ENCODE measurements at places on chromosomes 6 and 20.
A peak's percentile ranks its signal among the peaks of the same experiment; 100 is the strongest.

- H3K4me3 ChIP-seq: no peak overlapping the region
- peaks cover 7% of the 10 kb centered on the region for H3K4me1 ChIP-seq
- no peak overlapping the region for H3K27ac ChIP-seq
Observed at GRCh38 chr6:42331019-42331418, 113.4 kb upstream of the MRPS10 start.

- H3K4me1 ChIP-seq: peaks cover 33% of the 10 kb centered on the region
- H3K27ac ChIP-seq: peak overlapping the region; percentile 33
- DNase-seq: peak; percentile 56
- H3K27me3 ChIP-seq: peaks cover 43% of the 10 kb centered on the region
Observed at GRCh38 chr20:61192337-61192950, 59.6 kb upstream of the CDH4 start.

- H3K27ac ChIP-seq: no peak overlapping the region
- peaks cover 19% of the 10 kb centered on the region for H3K36me3 ChIP-seq
- peaks cover 33% of the 10 kb centered on the region for H3K4me1 ChIP-seq
Observed at GRCh38 chr6:3740551-3741476, 10.7 kb downstream of the PXDC1 start.

DNA sequence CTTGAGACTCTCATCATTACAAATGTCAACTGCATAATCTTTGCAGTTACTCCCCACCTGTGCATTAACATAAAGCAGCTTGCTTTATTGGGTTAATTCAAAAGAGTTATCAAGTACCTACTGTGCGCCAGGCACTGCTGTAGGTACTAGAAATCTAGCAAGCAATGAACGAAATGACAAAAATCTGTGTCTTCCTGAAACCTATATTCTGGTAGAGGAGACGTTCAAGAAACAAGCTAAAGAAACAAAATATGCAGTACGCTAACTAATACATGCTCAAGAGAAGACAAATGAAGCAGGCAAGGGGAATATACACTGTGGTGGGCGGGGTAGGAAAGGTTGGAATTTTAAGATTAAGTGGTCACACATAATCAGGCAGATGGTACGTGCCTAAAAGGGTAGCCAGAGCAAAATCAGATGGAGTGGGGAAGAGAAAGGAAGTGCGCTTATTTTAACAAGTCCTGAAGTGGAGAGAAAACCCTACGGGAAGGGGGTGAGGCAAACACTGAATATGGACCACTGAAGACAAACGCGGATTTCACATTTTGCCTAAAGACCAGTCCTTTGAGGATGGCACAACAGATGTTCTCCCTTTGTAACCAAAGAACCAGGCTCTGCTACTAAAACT is 1.2 kb downstream of the ELOVL2 start:
- peaks cover 77% of the 10 kb centered on the region for H3K27me3 ChIP-seq
- no peaks in the 10 kb centered on the region for H3K36me3 ChIP-seq
- peaks cover 25% of the 10 kb centered on the region for H3K4me1 ChIP-seq
- H3K27ac ChIP-seq: peak overlapping the region; percentile 3
- H3K4me3 ChIP-seq: peak overlapping the region; percentile 91

DNA sequence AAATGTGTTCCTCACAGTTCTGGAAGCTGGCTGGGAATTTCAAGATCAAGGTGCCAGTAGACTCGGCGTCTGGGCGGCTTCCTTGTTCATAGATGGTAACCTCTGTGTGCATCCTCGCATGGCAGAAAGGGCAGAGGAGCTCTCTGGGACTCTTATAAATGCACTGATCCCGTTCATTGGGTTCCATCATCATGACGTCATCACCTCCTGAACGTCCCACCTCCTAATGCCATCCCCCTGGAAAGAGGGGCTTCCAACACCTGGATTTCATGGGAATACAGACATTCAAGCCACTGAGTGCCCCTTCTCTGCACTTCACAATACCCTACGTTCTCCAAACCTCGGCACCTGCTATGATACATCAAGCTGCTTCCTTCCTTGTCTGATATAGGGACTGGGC is 37.5 kb upstream of the THBS2 start:
- DNase-seq: no peak
- H3K4me1 ChIP-seq: peaks cover 30% of the 10 kb centered on the region
- H3K27me3 ChIP-seq: peaks cover 7% of the 10 kb centered on the region
- H3K4me3 ChIP-seq: no peak overlapping the region
- no peaks in the 10 kb centered on the region for H3K36me3 ChIP-seq
- peak overlapping the region; percentile 16 for H3K27ac ChIP-seq

DNA sequence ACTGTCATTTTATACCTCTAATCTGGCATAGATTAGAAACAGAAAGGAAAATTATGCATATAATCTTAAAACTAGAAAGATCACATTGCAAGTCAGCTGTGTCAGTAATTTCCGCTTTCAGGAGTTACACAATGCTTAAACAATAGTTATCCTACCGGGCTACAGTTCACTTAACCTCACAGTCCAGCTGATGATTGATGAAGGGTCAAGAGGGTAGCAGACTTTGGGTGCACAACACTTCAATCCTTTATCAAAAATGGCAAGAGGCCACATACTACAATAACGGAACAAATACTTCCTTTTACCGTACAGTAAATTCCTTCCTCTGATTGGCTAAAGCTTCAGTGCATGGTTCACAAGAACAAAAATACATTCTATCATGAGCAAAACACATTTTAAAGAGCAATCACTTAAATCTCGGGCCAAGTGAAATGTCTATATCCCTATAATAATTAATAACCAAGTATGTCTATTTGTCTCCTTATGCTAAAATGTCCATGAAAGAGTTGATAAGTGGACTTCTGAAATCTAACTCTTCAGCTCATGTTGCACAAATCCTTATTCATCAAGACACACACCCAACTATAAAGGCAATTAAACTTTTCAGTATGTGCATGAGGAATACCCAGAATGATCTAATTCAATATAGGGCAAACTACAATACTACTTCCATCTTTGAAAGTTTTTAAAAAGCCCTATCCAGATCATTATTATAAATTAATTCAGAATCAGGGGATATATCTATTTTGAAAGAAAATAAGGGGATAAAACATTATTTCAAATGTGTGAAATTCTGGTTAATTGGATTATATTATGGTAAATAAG is 76.8 kb downstream of the HIVEP2 start:
- no peaks in the 10 kb centered on the region for H3K27me3 ChIP-seq
- peak overlapping the region; percentile 16 for H3K27ac ChIP-seq
- H3K4me3 ChIP-seq: no peak overlapping the region
- peaks cover 59% of the 10 kb centered on the region for H3K4me1 ChIP-seq

DNA sequence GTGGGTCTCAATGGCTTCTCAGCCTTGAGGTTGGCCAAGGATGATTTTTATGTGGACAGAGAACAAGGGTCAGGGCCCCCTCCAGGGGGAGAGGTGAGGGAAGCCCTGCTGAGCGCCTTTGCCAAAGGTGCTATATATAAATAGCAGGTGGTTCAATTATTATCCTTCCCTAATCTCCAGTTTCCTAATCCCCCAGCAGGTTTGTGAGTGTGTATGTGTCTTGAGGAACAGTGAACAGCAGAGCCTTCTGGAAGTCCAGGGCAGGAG is 3.2 kb upstream of the SIRPA start:
- peaks cover 58% of the 10 kb centered on the region for H3K4me1 ChIP-seq
- H3K27me3 ChIP-seq: peaks cover 19% of the 10 kb centered on the region
- no peaks in the 10 kb centered on the region for H3K36me3 ChIP-seq
- no peak overlapping the region for H3K27ac ChIP-seq

DNA sequence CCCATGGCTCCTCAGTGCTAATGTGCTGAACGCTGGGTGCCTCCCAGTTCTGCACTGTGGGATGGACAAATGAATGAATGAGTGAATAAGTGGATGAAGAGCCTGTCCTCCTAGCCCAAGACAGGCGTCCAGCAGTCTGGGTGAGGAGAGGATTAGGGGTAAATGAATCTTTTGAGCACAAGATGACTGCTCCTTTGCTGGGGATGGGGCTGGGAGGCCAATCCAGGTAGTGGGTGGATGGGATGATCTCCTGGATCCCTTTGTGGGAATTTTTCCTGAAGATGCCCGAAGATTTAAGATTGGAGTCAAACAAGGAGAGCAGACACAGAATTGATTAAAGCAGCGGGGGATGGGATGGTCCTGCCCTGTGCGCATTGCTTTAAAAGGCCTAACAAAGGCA is 65.3 kb upstream of the MLN start:
- no peak overlapping the region for H3K4me3 ChIP-seq
- peaks cover 45% of the 10 kb centered on the region for H3K4me1 ChIP-seq
- peaks cover 18% of the 10 kb centered on the region for H3K27me3 ChIP-seq
- DNase-seq: no peak

DNA sequence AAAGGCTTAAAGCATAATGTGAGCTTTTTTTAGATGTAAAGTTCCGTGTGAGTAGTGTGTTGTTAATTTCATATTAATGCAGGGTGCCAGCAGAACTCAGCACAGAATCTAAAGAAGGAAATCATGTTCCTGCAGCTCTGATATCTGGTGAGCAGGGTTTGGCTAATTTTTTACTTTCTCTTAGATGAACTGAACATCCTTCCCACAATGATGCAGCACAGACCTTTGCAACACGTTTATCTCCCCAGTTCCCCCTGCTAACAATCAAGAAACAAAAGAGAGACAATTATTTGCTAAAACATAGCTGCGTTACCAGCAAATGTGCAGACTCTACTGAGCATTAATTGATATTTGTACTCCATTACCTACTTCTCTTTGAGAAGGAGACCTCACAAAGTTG is 39.1 kb upstream of the ATXN1 start:
- no peaks in the 10 kb centered on the region for H3K36me3 ChIP-seq
- no peak overlapping the region for H3K4me3 ChIP-seq
- no peak for DNase-seq
- H3K4me1 ChIP-seq: peaks cover 28% of the 10 kb centered on the region
- H3K27ac ChIP-seq: no peak overlapping the region
- H3K27me3 ChIP-seq: peaks cover 33% of the 10 kb centered on the region

- no peak for DNase-seq
- no peaks in the 10 kb centered on the region for H3K27me3 ChIP-seq
- H3K27ac ChIP-seq: peak overlapping the region; percentile 60
Observed at GRCh38 chr6:111291336-111292259, 191.4 kb downstream of the REV3L start.

- no peak for DNase-seq
- H3K4me3 ChIP-seq: no peak overlapping the region
- H3K27me3 ChIP-seq: no peaks in the 10 kb centered on the region
- no peak overlapping the region for H3K27ac ChIP-seq
- H3K36me3 ChIP-seq: peaks cover 13% of the 10 kb centered on the region
Observed at GRCh38 chr6:144651234-144651633, 366.1 kb downstream of the UTRN start.

GRCh38 chr20:6599876-6600735 is 167.4 kb upstream of the BMP2 start:
- H3K36me3 ChIP-seq: no peaks in the 10 kb centered on the region
- no peak overlapping the region for H3K4me3 ChIP-seq
- DNase-seq: no peak
- peaks cover 56% of the 10 kb centered on the region for H3K4me1 ChIP-seq
- peaks cover 7% of the 10 kb centered on the region for H3K27me3 ChIP-seq
- no peak overlapping the region for H3K27ac ChIP-seq

- no peak overlapping the region for H3K4me3 ChIP-seq
- peaks cover 22% of the 10 kb centered on the region for H3K27me3 ChIP-seq
- DNase-seq: no peak
- no peak overlapping the region for H3K27ac ChIP-seq
- no peaks in the 10 kb centered on the region for H3K4me1 ChIP-seq
- H3K36me3 ChIP-seq: no peaks in the 10 kb centered on the region
Observed at GRCh38 chr6:42378125-42378524, 73.6 kb downstream of the TRERF1 start.

- H3K27me3 ChIP-seq: no peaks in the 10 kb centered on the region
- H3K4me1 ChIP-seq: peaks cover 17% of the 10 kb centered on the region
- H3K27ac ChIP-seq: no peak overlapping the region
- H3K36me3 ChIP-seq: no peaks in the 10 kb centered on the region
- no peak overlapping the region for H3K4me3 ChIP-seq
- DNase-seq: no peak
Observed at GRCh38 chr6:157809613-157810012, 13.4 kb upstream of the SNX9 start.

GRCh38 chr6:111409430-111409829 is 73.6 kb downstream of the REV3L start:
- DNase-seq: no peak
- no peak overlapping the region for H3K4me3 ChIP-seq
- peak overlapping the region; percentile 8 for H3K27ac ChIP-seq
- H3K36me3 ChIP-seq: peaks cover 56% of the 10 kb centered on the region

GRCh38 chr20:5191829-5192569 is 65.2 kb downstream of the CDS2 start:
- peak overlapping the region; percentile 42 for H3K4me3 ChIP-seq
- H3K27ac ChIP-seq: peak overlapping the region; percentile 89
- H3K4me1 ChIP-seq: peaks cover 33% of the 10 kb centered on the region

DNA sequence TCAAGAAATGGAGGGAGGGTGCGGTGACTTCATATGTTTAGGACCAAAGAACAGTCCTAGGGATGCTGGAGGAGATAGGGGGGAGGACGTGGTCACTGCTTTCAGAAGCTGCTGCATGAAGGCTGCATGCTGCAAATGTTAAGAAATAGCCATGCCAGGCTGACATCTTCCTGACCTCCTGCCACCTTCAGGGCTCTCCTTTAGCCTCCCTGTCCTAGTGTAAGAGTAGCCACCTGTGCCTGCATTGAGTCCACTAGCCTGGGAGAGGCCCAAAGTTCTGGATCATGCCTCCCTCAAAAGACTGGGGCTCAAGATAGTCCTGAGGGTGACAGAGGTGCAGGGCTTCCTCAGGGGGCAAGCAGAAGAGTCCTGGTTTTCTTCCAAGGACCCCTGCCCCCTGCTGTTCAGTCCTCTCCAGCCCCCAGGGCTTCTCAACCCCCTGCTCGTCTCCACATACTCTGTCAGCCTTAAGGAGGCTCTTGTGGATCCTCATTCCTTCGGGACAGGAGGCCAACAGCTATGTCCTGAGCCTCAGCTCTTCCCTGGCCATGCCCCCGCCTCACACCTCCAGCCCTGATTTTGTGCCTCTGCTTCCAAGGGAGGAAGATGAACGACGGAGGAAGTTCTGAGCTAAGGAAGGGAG is 96.3 kb downstream of the MRPL14 start:
- peak overlapping the region; percentile 17 for H3K27ac ChIP-seq
- peaks cover 20% of the 10 kb centered on the region for H3K27me3 ChIP-seq
- H3K4me3 ChIP-seq: no peak overlapping the region
